GM12892 (cell line): ENCODE measurements at places on chromosomes 1 and 21.

- no peak for DNase-seq
Observed at GRCh38 chr1:214364386-214364785, 83.4 kb downstream of the SMYD2 start.

DNA sequence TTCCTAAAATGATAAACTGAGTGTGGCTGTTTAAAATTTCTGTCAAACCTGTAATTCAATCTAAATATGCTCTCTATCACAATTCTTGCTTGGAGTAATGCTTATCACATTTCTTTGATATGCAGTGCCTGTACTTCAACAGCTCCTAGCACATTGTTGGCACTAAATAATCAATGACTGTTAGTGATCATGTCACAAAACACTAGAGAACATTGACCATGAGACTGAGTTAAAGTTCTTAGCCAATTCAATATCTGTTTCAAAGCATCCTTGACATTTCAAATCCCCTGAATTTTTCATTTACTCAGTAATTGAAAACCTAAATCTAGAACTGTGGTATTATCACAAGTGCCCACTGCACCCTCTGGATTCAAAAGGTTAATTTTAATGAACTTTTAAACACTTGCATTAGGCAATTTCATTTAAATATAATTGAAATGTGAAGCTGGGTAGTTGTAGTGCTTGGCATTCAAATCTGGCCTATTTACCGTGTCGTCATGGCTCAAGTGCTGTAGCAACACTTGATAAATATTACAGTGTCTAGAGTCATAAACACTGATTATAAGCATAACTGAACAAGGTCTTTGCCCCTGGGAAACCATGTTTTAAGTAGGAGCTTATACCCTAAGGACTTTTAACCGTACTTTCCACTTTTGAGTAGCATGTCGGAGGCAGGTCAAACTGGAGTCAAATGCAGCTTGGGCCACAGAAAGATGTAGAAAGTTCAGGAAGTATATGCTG lies 143.6 kb downstream of the LRRC7 start:
- no peak for DNase-seq

DNA sequence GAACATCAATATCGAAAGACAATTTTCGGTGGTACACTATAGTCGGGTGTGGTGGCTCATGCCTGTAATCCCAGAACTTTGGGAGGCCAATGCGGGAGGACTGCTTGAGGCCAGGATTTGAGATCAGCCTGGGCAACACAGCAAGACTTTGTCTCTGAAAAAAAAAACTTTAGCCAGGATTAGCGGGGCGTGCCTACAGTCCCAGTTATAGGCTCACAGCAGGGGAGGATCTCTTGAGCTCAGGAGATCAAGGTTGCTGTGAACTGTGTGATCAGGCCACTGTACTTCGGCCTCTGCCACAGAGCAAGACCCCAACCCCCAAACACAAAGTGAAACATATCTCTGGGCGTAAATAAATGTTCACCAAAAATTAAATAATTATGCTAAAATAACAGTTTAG lies 1.6 kb downstream of the TADA1 start:
- no peak for DNase-seq

DNA sequence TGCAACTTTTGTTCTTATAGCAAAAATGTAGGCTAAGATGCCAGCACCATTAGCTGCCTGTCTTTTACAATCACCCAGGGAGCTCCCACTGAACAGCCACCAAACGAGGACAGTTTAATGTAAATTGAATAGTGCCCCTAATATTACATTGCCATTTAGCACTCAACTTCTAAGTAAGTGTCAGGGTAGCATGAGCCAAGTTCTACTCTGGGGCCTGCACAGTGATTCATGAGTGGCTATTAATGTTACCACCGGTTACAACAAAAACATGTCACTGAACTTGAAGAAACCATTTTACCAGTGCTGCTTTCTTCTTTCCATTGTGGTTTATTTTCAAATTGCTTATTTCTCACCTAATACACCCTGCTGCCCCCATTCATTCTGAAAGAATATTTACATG lies 295.6 kb upstream of the RRP15 start:
- DNase-seq: no peak

- DNase-seq: no peak
Observed at GRCh38 chr1:184212649-184213314, 161.3 kb downstream of the TSEN15 start.

DNA sequence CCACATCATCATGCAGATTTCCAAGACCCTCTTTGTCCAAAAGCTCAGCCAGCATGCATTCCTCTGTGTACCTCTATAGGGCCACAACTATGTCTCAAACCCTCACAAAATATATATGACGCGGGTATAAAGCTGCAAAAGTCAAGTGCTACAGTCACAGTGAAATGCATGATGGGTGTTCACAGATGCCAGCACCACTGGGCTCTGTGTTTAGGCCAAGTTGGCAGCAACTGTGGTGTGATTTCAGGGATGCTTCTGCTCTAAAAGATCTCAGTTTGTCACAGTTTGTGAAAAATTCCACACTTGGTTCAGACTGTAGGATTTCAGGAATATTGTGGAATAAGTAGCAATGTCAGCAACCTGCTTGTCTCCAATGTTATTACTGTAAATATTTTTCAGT lies 23.9 kb upstream of the SELP start:
- DNase-seq: no peak

DNA sequence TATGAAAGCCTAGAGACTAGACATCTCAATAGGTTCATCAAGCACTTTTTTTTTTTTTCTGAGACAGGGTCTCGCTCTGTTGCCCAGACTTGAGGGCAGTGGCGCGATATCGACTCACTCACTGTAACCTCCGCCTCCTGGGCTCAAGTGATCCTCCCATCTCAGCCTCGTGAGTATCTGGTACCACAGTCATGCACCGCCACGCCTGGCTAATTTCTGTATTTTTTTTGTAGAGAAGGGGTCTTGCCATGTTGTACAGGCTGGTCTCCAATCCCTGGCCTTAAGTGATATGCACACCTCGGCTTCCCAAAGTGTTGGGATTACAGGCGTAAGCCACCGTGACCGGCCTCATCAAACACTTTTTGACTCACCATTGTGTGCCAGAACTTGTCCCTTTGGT lies 613 bp upstream of the GPATCH4 start:
- DNase-seq: no peak

GRCh38 chr1:226912587-226913176 lies 27.4 kb upstream of the COQ8A start:
- DNase-seq: peak; percentile 62

DNA sequence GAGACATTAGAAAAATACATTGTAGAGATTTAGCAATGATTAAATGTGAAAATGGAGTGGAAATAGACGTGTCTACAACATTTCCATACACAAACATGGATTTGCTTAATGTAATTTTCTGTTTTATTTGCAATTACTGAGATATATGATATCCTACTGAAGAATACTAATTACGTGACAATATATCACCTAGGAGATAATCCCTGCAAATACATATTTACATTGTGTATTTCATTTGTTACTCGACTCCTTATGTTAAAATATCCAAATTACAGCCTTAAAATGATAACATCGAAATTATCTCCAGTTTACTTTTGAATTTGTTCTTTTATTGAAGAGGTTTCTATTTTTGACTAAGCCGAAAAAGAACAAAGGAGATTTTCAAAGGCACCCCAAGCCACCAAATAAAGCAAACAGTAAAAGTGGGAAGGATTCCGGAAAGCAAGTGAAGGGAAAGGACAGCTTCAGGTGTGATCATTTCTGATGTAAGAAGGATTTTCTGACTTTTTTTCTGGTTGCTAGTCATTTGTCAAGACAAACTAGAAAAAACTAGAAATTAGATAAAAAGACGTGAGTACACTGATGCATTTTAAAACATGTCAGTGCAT lies 7.9 kb downstream of the LHX4 start:
- no peak for DNase-seq

DNA sequence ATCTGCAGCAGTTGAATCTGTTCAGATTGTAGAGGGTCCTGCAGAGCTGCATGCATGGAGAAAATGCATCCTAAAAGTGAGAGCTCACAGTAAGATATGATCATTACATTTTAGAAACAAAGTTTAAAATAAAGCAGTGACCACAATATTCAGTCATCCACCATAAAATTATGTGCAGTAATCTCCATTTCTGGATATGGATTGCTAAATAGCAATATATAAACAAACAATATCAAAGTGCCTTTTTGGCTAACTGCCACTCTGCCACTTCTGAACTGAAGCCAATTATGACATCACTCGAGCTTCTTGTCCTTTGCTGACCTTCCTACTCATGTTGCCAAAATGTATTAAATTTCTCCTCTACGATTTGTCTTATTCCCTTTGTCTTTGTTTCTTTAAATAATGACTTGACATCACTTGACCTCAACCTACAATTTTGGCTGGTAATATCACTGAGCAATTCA lies 262.0 kb upstream of the CXADR start:
- DNase-seq: no peak

DNA sequence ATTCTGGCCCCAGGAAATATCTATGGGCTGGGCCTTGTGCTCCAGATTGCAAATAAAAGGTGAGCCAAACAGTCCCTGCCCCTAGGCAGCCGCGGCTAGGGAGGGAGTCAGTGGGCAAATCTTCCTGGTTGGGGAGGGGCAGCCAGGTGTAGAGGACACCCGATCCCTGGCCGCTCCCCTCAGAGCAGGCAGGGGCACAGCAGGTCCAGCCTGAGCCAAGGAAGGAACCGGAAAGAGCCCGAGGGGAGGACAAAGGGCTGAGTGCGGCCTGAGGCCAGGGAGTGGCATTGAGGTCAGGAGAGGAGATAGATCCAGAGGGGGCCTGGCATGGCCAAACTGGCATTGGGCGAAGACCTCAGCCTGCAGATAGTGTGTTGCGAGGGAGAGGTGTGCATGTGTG lies 36.6 kb upstream of the ARF1 start:
- DNase-seq: no peak

DNA sequence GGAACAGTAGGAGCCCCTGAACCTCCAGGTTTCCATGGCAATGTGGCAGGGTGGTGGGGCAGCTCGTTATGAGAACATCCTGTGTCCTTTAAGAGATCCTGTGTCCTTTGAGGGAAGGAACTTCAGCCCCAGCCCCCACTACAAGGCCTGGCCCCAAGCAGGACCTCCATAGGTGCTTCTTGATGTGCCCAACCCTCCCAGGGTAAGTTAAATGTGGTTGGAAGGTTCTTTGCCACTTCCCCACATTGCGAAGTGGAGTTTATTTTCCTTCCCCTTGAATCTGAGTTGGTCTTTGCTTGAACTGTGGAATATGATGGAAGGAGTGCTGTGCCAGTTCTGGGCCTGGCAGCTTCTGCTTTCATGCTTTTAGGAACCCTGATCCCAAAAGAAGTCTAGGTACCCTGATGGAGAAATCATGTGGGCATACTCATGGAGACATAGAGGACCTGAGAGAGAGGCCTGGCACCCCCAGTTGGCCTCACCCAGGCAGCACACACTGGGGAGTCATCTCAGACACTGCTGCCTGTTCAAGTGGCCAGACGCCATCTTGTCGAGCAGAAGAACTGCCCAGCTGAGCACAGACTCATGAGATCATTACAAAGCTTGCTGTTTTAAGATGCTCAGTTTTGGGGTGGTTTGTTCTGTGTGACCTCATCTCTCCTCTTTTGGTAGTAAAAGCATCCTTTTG lies 44.1 kb upstream of the ACTL8 start:
- no peak for DNase-seq

DNA sequence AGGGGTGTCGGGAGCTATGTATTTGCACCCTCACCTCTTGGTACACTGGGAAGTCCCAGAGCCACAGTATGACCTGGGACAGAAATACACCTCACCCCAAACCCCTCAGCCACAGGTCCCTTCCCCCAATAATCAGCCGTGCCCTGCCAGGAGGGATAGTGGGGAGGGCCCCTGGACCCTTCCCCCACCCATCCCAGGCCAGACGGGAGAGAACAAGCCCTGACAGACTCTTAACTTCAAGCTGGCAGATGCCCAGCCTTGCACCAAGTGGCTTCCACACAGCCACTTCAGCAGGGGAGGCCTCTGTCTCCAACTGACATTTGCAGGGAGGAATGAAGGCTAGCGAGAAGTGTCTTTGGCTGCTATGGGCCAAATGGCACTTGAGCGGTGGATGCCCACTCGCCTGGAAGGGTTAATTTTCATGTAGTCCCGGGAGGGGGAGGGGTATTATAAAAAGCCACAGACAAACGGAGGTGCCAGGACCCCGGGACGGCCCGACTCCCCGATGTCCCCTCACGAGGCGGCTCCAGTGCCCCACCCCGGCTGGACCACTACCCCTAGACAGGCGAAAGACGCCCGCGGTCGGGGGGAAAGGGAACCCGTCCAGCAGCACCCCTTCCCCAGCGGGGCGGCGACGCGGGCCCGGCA lies 495 bp downstream of the SYNC start:
- no peak for DNase-seq

DNA sequence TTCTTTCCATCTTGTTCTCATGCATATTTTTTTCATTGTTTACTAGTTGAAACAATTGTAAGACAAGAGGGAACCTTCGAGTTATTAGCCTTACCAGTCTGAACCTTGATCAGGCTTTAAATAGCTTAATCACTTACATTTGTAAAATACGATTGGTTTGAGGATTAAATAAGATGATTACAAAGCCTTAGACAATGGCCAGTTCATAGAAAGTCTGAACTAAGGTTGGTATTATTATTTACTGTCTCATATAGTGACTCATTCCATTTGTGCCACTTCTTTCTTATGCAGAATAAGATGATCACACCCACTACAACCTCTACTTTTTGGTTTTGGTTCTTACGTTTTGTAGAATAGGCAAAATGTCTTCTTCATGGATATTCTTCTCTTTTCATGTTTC lies 94.1 kb downstream of the RPE65 start:
- DNase-seq: no peak

GRCh38 chr21:38524168-38525153 lies 26.2 kb upstream of the ERG start:
- DNase-seq: no peak

DNA sequence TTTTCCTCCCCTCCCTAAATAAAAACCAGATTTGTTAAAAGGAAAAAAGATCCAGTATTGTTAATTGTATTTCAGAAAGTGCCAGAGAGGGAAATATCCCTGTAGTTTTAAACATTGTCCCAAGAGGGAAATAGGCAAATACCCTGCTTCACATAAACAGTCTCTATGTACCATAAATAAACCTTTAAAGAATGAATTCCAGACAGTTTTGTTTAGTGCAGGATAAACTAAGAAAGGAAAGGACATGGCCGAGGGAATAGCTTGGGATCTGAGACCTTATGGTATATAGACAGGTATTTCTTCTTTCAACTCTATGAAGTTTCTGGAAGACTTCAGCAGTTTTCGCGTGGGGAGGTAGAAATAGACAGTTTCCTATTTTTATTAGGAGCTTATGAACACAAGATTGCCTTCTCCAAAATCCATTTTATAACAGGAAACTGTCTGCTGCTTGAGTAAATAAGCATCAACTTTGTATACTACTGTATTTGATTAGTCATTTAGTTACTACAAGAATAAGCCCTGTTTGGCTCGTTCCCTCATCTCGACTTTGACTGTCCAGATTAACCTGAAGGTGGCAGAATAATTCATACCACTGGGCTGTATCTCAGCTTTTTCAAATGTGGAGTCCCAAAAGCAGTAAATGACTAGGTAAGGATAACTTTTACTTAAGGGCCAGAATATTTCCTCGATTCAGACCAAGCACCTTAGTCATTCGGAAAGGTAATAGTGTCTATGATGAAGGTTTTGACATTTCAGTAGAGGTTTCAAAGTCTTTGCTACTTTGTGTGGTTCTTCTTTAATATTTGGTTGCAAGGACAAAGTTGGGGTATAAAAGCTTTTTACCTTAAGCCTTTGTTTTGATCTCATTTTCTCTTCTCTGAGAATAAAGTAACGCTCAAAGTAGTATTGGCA lies 177.5 kb downstream of the VPS13D start:
- no peak for DNase-seq

- no peak for DNase-seq
Observed at GRCh38 chr1:14082331-14082730, 382.3 kb downstream of the PRDM2 start.
